Hepatocyte (in vitro differentiated cells): ENCODE measurements at places on chromosomes 3 and 15. TPM values are rescaled to one million over a fixed set of nuclear protein-coding genes. Genes with fewer than 3 reads are reported as not detected.

Gene CLSTN2
- 19.7 and 27.0 TPM in 2 replicates for total RNA-seq

Gene PRSS50
- total RNA-seq: 0.33 and 1.1 TPM in 2 replicates

Gene CIAO2A
- 228 and 247 TPM in 2 replicates for total RNA-seq

Gene PARP9
- 24.7 and 29.8 TPM in 2 replicates for total RNA-seq

Gene KLHL6
- 0.16 and 0.17 TPM in 2 replicates for total RNA-seq

Gene CLDND1
- total RNA-seq: 89.2 and 105 TPM in 2 replicates

GRCh38 chr3:52007291-52007690 is 11.6 kb upstream of the RPL29 start:
- DNase-seq: no peak

DNA sequence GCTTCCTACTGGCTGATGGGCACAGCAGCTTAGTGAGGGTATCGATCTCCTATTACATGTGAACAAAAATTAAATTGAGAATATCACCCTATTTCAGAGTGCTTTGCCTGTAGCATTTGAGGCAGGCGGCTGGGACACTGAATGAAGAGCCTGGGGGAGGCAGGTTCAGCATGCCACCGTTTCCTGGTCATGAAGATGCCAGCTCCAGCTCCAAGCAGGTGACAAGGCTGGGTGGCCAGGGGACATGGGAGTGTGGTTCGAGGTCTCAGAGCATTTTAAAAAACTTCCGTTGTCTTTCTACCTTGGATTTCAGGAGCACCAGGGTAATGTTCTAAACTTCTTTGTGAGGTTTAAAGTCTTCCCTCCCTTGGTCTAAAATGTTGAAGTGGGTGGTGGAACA is 158.2 kb downstream of the RPLP1 start:
- DNase-seq: no peak

GRCh38 chr3:169529013-169529412 is 134.5 kb downstream of the MECOM start:
- no peak for DNase-seq

GRCh38 chr3:62677926-62678325 is 197.3 kb downstream of the CADPS start:
- no peak for DNase-seq

DNA sequence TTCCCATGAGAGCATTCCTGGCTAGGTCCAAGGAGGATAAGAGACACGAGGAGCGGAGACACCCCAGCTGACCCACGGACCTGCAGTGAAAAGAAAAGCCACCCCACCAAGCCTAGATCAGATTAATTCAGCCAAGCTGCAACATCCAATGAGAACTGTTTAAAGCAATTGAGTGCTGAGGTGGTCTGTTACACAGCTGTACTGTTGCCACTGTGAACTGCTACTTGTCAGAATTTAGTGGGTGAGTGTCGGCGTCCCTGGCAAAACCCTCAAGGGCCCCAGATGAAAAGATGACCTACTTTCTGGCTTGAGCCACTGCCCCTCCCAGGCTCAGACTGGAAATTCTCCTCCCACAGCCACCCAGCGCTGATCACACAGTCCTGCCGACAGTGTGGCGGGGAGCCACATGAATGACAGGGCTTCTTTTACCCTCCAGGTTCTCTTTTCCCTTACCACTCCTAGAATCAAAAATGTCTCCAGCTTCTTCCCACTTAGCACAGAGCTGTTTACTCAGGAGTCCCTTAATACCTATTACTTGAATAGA is 26.4 kb upstream of the KBTBD12 start:
- no peak for DNase-seq

- DNase-seq: no peak
Measured at GRCh38 chr3:167187221-167187620, 192.9 kb downstream of the ZBBX start.

DNA sequence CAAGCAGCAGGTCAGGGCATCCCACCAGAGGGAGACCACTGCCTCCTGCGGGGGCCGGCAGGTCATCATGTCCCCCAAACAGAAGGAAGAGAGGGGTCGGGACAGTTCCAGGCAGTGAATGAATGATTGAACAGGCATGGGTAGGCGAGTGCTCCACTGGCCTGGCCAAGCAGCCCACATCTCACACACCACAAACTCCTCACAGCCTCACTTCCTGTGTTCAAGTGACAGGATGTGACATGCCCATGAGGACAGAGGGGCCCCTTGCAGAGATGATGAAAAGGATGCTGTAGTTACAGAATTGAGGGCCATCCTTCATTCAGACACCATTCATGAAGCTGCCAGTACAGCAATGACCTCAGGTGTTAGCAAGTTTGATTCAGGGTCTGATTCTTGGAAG is 3.7 kb downstream of the IQSEC1 start:
- DNase-seq: no peak

DNA sequence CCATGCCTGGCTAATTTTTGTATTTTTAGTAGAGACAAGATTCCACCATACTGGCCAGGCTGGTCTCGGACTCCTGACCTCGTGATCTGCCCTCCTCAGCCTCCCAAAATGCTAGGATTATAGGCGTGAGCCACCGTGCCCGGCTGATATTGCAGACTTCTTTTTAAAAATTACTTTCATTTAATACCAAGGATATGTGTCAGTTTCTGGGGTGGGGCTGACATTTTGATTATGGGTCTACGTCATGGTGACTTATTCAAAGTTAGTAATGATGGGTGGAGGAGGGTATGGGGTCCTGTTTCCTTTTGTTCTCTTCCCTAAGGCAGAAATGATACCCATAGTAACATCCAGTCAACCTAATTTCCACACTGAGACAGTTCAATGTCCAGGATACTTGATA is 34.7 kb downstream of the GBE1 start:
- DNase-seq: no peak

- DNase-seq: no peak
Measured at GRCh38 chr3:162865466-162865865, 1368.9 kb downstream of the OTOL1 start.

DNA sequence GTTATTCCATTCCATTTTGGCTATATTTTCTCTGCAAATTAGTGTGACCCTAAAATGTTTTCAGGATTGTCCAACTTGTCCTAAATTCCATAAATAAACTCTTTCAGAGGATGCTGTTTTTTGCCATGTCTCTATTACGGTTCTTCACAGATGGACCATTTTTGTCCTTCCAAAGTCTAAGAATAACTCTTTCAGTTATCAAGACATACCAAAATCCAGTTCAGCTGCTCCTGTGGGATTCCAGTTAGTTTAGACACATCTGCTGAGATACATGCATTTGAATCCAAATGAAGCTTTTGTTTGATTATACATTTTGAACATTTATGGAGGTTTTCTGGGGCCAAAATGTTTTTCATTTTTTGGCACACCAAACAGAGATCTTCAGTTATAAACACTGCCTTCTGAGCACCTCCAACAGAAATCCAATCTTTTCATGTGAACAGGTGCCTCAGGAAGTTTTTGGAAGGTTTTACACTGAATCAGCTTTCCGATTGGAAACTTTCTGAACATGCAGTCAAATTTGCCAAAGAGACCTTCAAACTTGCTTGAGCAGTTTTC is 80.7 kb downstream of the TIGIT start:
- DNase-seq: no peak

- DNase-seq: no peak
Measured at GRCh38 chr3:191353022-191353777, 22.9 kb upstream of the UTS2B start.

GRCh38 chr3:62172199-62172598 is 201.2 kb downstream of the FEZF2 start:
- no peak for DNase-seq

DNA sequence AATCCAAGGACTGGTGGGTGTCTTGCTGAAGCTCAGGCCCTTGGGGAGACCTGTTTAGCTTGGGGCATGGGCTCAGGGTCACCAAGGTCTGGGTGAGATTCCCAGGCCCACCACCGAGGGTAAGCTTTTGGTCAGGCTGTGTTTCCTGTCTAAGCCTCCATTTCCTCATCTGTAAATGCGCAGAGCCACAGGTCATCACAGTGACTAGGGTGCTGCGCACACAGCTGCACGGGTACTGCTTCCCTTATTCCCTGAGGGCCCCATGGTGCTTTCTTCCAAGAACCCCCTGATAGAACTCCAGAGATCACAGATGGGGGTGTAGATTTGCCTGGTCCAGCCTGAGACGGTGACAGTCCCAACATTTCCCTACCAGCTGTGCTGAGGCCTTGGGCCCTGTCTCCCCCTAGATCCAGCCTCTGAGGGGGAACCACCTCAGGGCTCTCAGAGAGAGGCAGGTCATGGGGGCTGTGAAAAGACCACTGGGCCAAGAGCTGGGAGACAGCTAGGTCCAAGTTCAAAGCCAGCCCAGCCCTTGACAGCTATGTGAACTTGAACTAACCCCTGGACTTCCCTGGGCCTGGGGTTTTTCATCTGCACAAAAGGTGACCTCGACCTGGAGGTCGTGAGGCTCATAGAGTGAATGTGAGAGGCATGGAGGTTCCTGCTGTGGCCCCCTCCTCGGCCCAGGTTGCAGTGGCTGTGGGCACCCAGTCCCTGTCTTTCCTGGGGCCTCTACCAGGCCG is 60.7 kb downstream of the SEMA3G start:
- no peak for DNase-seq

- DNase-seq: peak; percentile 58
Measured at GRCh38 chr3:127170814-127171213, 22.1 kb upstream of the PRR23E start.

GRCh38 chr15:51195459-51195858 is 100.8 kb upstream of the TNFAIP8L3 start:
- no peak for DNase-seq

DNA sequence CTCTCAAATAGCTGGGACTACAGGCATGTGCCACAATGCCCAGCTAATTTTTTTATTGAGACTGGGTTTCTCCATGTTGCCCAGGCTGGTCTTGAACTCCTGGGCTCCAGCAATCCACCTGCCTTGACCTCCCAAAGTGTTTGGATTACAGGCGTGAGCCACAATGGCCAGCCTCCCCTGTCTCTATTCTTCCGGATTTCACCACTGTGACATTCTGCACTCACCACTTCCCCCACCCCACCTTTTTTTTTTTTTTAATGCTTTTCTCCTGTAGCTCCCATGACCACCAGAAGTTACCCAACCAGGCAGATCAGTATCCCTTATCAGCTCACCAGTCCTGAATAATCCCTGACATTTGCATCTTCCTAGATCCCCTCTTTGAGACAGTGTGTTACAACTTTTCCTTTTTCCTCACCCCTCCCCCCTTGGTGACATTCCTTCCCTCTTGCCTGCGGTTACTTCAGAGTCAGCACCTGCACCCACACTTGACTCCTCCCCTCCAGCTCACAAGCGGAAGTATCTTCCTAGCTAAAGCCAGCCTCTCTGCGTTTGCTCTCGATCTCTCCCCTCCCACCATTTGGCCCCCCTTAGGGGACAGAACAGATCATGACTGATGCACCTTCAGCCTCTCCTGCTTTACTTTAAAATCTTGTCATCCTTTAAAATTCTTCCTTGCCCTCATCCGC is 13.5 kb upstream of the ZNF592 start:
- DNase-seq: peak; percentile 93

DNA sequence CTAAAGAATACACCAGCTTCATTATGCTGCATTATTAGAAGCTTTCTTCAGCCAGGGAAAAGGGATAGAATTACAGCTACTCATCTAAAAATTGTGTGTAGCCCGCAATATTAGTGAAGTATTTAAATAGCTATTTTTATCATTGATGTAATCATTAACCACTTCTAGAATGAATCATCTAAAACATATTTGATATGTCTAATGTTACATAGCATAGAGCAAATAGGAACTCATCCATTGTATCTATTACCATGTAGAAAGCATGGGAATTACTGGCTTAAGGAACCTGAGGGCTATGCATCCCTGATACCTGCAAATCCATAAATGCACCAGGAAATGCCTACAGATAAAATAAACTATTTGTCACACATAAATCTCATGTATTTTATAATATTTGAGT is 54.5 kb upstream of the VGLL3 start:
- no peak for DNase-seq

DNA sequence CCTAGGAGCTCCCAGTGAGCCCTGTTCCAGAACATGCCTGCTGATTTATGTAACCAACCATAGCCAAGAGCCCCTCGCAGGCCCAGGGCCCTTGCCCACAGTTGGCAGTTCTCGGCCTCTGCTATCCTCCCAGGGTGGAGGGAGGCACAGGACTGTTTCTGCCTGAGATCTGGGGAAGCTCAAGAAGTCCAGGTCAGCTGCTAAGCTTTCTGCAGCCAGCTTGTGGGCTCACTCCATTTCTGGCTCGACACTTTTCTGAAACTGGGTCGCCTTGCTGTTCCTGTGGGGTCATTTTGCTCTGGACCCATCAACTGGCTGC is 72.5 kb upstream of the HERC1 start:
- no peak for DNase-seq

DNA sequence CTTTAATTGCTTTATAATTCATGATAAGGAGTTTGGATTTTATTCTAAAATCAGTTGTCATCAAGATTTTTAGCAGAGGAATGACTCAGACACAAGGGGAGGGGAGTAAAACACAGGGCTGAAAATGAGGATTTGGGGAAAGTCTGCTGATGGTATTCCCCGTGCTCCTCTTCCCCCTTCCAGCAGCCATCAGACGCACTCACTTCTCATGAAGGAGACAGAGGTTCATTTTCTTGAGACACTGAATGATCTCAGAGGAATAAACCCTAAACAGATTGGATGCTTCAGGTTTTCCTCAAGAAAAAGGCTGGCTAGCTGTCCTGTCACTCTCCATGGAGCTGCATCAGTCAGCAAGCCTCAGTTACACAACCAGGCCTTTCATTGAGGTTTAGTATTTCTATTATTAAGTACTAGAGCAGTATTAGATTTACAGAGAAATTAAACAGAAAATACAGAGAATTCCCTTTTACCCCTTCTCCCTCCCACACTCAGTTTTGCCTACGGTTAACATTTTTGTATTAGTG is 166.4 kb downstream of the C3orf70 start:
- DNase-seq: no peak

GRCh38 chr15:47565949-47566348 is 151.4 kb upstream of the SEMA6D start:
- no peak for DNase-seq

DNA sequence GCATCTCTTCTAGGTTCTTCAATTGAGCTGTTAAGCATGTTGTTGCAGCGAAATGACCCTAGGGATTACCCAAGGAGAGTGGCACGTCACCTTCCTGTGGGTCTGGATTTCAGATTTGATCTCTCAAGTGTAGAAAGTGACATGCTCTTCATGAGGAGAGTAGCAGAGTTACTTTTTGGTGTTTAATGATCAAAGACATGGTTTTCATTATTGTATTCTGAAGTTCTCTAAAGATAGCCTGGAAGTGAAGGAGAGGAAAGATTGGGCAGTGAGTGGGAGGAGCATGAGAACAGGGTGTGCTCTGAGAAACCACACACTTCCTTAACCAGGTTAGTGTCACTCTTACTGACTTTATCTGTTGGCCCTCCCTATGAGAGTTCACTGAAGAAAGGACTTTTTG is 153.6 kb downstream of the AKAP13 start:
- DNase-seq: no peak

GRCh38 chr3:142433110-142433509 is 14.7 kb downstream of the XRN1 start:
- DNase-seq: no peak

DNA sequence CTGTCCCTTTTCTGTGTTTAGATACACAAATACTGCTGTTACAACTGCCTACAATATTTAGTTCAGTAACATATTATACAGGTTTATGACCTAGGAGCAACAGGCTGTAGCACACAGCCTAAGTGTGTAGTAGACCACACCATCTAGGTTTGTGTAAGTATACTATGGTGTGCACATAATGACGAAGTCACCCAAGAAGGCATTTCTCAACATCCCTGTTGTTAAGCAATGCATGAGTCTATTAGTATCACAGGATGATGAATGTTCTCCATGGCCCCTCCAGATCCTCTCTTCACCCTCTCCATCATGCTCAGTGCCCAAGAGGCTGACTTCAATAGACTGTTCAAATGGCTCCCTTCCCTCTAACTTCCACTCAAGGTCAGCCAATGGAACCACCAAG is 14.6 kb upstream of the SEC62 start:
- DNase-seq: no peak
